ENCODE measurements at places on chromosomes 5 and 9. TPM values are rescaled to one million over a fixed set of nuclear protein-coding genes. Genes with fewer than 3 reads are reported as not detected.

ST8SIA4 gene
- 0.54 TPM for total RNA-seq

COL5A1 gene
- not detected for total RNA-seq

CCL19 gene
- total RNA-seq, result not detected

ZNG1E gene
- total RNA-seq, result 73.9 TPM

PCDHB11 gene
- total RNA-seq, result 0.75 TPM

DRD1 gene
- total RNA-seq, result not detected

DNA sequence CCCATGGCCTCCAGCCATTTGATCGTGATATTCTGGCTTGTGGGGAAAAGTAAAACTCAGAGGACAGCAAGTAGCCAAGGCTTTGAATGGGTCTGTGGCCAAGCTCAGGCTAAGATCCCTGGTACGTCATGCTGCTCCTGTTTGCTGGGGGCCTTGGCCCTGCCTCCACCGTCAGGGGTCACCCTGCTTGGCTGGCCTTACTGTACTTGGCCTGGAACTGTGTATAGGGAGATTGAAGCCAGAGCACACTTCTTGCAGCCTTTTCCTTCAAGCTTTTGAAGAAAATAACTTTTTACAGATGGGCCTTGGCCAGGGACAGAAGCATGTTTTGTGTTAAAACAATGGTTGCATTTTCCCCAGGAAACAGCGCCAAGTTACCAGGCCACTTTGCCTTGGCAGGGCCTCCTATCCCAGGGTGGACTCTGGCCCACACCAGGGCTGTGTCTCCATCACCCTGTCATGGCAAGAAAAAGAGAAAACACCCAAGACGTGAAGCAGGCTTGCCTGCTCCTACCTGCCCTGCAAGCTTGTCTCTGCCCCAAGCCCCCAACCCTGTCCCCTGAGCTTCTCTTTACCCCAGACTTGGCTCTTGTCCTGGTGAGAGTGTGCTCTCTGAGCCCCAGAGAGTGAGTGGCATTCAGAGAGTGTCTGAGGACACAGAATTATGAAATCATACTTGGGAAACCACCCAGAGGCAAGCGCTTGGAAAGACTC is 286.9 kb downstream of the GADD45G start:
- no peak for DNase-seq

DNA sequence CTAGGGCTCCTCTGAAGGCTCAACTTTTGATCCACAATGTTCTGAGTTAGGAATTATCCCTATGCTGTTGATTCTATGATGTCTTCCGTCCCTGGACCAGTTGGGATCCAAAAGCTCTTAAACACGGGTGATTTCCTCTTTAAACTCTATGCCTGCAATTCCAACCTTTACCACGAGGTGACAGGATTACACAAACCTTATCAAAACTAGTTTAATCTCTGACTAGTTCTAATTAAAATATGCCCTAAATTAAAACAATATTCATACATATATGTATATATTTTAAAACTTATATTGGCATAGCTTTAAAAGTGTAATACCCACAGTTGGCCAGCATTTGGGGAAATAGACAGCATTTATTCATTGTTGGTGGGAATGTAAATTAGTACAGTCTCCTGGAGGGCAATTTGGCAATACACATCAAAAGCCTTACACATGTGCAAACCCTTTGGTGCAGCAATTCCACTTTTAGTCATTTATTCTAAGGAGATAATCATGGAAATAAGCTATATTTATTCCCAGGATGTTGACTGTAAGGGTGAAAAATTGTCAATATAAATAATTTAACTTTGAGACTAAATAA is 51.6 kb upstream of the PHYKPL start:
- DNase-seq, result peak; percentile 71

DNA sequence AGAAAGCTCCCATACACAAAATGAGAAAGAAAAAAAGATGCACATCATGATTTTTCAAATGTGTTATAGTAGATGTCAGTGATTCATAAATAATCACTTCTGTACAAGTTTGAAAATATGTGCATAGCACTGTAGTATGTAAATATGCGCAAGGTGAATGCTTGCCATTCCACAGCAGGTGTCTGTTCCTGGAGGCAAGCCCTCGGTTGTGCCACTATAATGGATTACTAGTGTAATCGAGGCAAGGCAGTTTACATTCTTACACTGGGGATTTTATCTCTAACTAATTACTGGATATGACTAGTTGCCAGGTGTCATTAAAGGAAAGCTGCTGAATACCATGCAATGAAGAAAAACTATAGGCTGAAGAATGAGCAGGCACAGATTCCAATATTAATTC is 93.6 kb downstream of the ARHGEF28 start:
- no peak for DNase-seq

DNA sequence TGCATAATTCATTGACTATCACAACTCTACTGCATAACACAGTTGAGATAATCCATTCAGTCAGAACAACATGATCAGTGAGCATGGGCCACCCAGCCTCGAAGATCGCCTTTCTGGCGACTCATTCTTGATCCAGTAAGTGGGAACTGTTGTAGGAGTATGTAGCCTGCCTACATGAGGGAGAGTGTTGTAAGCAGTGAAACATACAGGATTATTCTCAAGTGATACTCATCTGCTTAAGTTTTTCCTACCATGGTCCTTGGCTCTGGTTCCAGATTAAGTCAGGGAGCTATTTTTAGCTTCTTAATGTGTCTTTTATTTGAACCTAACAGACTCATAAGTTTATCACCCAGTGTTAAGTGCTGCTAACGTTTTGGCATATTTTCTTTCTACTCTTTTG is 44.0 kb downstream of the TNPO1 start:
- no peak for DNase-seq

DNA sequence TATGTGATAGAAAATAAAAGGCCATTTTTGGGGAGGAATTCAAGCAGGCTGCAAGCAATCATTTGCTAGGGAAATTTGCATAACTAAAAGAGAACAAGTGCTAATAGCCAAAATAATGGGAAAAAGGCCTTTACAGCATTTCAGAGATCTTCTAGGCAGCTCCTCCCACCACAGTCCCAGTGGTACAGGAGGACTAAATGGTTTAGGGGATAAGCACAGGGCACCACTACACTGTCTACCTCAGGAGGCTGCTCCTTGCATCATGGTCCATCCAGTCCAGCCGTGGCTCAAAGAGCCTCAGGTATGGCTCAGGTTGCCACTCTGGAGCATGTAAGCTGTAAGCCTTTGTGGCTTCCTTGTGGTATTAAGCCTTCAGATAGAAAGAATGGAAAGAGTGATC is 485.6 kb downstream of the PDE4D start:
- no peak for DNase-seq

DNA sequence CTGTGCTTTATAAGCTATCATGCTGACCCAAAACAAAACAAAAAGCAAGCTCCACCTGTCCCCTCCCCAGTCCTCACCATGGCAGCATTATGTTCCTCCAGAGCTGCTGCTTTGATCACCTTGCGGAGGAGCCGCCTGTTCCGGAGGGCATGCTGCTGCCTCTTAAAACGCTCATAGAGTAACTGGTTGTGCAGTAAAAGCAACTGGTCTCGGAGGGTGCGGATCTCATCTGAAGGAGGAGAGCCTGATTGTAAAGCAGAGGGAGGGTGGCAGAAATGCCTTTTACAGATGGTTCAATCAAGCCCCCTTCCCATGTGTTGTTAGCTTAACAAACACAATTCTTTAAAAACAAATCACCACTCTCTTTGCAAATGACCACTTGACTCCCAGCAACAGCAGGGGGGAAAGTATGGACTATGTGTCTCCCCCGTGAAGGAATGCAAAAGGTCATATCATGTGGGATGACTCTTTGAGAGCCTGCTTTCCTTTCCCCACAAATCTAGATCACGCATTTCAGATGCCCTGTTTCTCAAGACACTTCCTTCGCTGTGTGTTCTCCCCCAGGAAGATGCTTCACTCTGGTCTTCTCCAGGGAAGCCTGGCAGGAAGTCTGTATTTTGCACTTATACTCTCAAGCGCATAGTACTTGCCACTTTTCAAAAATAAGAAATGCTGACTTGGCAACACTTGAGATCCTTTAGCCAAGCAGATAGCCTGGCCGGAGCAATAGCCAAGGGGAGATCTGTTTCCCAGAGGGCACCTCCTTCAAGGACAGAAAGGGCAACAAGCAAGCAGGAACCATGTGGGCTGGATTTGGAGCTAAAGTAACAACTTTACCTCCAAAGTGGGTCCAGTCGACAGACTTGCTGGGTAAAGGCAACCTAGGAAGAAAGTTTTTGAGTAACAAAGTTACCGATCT is 25.1 kb downstream of the SPACA9 start:
- no peak for DNase-seq

DNA sequence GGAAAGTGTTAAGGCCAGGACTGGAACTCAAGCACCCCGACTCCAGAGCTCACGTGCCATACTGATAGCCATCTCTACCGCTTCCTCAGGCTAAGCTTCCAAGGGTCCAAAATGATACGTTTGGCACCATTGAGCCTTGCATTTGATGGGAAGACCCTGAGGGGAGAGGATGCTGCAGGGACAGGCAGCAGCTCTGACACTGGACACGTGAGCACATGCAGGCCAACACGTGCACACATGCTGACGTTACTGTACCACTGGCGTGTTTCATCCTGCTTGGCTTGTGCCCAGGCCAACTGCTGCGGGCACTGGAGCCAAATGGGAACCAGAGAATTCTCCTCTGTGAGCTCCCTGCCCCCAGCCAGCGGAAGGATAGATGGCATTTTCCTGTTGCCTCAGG is 5.2 kb downstream of the FAT2 start:
- DNase-seq, result peak; percentile 95

DNA sequence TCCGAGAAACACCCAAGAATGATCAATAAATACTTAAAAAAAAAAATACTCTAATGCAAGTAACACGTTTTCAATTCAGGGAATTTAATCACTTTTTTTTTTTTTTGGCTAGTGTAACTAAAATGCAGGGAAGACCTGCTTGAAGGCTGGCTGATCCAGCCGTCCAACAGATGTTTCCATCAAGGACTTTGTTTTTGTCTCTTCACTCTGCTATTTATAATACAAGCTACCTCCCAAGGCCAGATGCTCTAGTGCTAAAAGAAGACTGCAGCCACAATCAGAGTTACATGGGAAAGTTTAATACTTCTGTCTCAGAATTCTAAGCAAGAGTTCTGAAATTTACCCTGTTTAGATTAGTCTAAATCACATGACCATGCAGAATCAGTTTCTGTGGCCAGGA is 14.5 kb downstream of the TBCA start:
- DNase-seq, result no peak

- DNase-seq, result no peak
Measured at GRCh38 chr9:36401897-36402480, 1.9 kb upstream of the RNF38 start.

- DNase-seq, result no peak
Measured at GRCh38 chr9:116345817-116346216, 192.2 kb downstream of the PAPPA start.

DNA sequence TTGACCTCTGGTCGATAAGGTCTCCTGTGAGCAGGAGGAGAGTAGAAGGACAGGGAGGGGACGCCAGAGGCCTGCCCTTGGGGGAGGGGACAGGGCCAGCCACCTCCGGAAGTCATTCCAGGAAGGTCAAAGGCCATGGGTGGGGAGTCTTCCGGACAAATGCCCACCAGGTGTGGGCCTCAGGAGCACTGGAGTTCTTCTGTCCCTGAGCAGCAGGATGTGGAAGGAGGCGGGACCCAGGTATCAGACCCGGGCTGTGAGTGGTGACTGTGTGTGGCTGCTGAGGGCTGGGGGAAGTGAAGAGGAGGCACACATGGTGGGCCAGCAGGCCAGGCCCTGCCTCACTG is 13.9 kb downstream of the FGF18 start:
- no peak for DNase-seq

- DNase-seq, result no peak
Measured at GRCh38 chr5:143182901-143183820, 220.3 kb downstream of the NR3C1 start.

DNA sequence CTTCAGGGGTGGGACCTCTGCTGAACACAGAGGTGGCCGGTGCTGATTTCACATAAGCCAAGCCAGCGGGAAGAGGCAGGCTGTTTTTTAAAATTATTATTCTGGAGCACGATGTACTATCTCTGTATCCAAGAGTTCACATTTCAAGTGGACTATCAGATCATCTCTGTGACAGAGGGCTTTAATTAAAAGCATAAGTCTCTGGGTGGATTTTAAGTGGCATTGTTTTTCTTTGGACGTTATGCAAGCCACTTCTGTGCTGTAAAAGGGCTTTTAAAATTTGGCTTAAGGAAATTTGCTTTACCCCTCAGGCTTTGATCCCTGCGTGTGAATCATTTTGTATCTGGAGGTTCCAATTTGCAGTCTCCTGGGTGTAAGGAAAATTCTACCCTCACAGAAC is 124.7 kb downstream of the PALM2AKAP2 start:
- DNase-seq, result no peak

- no peak for DNase-seq
Measured at GRCh38 chr5:116076496-116076895, 8.3 kb upstream of the COMMD10 start.
